ENCODE measurements at places on chromosomes 16 and 17. TPM values are rescaled to one million over a fixed set of nuclear protein-coding genes. Genes with fewer than 3 reads are reported as not detected.

The TP53TG3 gene
- not detected for polyA plus RNA-seq

The SKAP1 gene
- 32.3 TPM for polyA plus RNA-seq

The SNX20 gene
- 0.73 TPM for polyA plus RNA-seq

The ATP2A3 gene
- polyA plus RNA-seq: 4.6 TPM

The STH gene
- 2.4 TPM for polyA plus RNA-seq

The TVP23B gene
- 24.2 TPM for polyA plus RNA-seq

The RHBDF2 gene
- 10.9 TPM for polyA plus RNA-seq

The CCL2 gene
- polyA plus RNA-seq: 9.1 TPM

The SRCIN1 gene
- polyA plus RNA-seq: 79.4 TPM

The ATAD5 gene
- 4.0 TPM for polyA plus RNA-seq

The WFIKKN1 gene
- polyA plus RNA-seq: 1.1 TPM

The TNP2 gene
- polyA plus RNA-seq: not detected

The ABCC6 gene
- polyA plus RNA-seq: 2.2 TPM

The PIPOX gene
- 10.2 TPM for polyA plus RNA-seq

The TNFRSF13B gene
- polyA plus RNA-seq: not detected

The CD300E gene
- not detected for polyA plus RNA-seq

The ST6GALNAC2 gene
- polyA plus RNA-seq: 20.4 TPM

The GDPD1 gene
- polyA plus RNA-seq: 63.3 TPM

The MYH8 gene
- polyA plus RNA-seq: 2.5 TPM

The GDPD3 gene
- polyA plus RNA-seq: 10.9 TPM

The FOXJ1 gene
- polyA plus RNA-seq: 21.3 TPM

The BORCS6 gene
- 6.8 TPM for polyA plus RNA-seq

The CCDC200 gene
- 11.0 TPM for polyA plus RNA-seq

The STUB1 gene
- polyA plus RNA-seq: 177 TPM

The RAMP2 gene
- polyA plus RNA-seq: 100 TPM

The TMIGD1 gene
- not detected for polyA plus RNA-seq

The PLA2G10 gene
- polyA plus RNA-seq: 0.39 TPM

All from spinal cord (tissue), 10 donors.